NCI-H2171 treated with DMSO at 0.1 percent for 48 hours (cell line): ENCODE measurements at places on chromosomes 16 and 17.

GRCh38 chr17:82789051-82789592, 37.3 kb downstream of the TBCD start:
- DNase-seq = no peak

- DNase-seq = no peak
Measured at GRCh38 chr17:71633391-71633849, 487.4 kb upstream of the SOX9 start.

DNA sequence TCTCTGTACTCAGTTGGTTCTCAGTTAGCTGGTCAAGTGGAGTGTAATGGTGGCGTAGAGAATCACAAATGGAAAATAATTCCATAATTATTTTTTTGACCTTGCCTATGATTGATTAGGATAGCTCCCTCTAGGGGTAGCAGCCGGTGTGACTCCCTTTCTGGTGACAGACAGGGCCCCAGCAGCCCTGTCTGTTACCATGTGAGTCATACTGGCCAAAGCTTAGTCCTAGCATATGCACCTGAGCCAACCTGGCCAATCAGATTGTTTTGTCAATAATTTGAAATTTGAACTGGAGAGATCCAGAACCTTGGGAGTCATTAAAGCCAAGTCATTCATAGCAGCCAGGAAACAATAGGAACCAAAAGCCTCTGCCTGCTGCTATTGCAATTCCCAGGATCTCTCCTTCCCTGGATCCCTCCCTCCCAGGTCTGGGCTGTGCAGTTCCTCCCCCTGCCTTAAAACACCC, 5.6 kb downstream of the PNPO start:
- DNase-seq = peak; percentile 83

GRCh38 chr17:74296548-74296936, 22.5 kb downstream of the DNAI2 start:
- peak; percentile 47 for DNase-seq

- no peak for DNase-seq
Measured at GRCh38 chr17:77916703-77917481, 41.6 kb upstream of the TNRC6C start.

GRCh38 chr16:87701505-87701921, 64.3 kb downstream of the KLHDC4 start:
- DNase-seq = peak; percentile 88

DNA sequence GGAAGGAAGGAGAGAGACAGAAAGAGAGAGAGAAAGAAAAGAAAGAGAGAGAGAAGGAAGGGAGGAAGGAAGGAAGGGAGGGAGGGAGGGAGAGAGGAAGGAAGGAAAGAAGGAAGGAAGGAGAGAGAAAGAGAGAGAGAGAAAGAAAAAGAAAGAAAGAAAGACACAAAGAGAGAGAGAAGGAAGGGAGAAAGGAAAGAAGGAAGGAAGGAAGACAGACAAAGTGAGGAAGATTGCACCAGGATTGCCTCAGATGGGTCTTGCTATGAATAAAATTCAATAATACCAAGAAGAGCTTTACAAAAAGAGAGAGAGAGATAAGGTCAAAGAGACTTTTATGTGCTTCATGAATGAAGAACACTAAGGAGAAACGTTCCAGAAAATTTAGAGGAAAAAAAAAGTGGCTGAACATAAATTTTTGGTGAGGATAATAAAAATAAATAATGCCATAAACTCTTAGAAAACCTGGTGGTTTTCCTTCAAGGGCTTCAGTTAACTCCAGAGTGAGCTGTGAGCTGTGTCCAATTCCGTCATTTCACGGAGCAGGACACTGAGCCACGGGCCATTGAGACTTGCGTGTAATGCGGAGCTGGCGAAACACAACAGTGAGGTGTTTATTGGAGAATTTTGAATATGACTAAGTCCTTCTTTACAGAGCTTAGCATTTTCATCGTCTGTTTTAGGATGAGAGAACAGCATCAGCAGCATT, 72.7 kb upstream of the TNRC6C start:
- DNase-seq = no peak

- no peak for DNase-seq
Measured at GRCh38 chr17:28204751-28205150, 114.2 kb upstream of the TMEM97 start.

DNA sequence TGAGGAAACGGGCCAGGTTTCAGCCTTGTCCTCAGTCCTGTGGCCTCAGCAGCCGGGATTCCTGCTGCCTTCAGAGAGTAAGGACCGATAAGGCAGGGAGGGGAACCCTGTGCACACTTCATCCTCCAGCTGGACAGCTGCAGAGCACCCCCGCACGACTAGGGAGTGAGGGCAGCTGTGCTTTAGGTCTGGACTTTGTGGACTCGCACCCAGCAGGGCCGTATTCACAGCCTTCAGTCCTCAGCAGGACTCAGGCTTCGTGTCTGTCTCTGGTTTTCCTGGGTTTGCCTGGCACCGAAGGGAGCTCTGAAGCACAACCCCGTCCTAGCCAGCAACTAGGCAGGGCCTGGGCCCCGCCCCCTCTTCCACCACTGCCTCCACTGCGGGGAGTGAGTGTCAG, 45.8 kb upstream of the CACNG5 start:
- DNase-seq = no peak

DNA sequence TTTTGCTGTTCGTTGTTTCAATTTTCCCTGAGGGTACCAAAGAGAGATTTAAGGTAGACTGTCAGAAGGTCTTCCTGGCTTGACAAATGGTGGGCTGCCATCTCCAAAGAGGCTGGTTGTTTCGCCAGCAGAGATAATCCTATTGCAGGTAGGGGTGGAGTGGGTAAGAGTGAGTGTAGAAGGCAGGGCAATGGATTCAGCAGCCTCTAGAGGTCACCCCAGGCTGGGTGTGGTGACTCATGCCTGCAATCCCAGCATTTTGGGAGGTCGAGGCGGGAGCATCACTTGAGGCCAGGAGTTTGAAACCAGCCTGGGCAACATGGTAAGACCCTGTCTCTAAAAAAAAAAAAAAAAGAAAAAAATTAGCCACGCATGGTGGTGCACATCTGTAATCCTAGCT, 34.6 kb downstream of the DCAKD start:
- DNase-seq = no peak

DNA sequence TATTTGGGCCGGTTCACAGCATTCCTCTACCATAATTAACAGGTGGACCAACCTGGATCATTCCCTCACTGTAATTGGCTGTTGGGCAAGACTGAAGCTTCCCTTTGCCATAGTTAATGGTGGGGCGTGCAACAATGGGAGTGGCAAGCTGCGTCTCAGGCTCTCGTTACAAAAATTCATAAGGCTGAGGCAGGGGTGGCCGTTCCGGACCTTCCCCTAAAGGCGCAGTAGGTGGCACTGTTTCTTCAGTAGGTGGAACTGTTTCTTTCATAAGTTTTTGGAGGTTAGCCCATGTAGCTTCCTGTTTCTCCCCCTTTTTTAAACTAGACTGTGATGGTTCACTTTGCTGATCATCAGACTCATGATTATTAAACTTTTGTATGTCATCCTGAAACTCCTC, 17.0 kb upstream of the TMC5 start:
- peak; percentile 4 for DNase-seq

DNA sequence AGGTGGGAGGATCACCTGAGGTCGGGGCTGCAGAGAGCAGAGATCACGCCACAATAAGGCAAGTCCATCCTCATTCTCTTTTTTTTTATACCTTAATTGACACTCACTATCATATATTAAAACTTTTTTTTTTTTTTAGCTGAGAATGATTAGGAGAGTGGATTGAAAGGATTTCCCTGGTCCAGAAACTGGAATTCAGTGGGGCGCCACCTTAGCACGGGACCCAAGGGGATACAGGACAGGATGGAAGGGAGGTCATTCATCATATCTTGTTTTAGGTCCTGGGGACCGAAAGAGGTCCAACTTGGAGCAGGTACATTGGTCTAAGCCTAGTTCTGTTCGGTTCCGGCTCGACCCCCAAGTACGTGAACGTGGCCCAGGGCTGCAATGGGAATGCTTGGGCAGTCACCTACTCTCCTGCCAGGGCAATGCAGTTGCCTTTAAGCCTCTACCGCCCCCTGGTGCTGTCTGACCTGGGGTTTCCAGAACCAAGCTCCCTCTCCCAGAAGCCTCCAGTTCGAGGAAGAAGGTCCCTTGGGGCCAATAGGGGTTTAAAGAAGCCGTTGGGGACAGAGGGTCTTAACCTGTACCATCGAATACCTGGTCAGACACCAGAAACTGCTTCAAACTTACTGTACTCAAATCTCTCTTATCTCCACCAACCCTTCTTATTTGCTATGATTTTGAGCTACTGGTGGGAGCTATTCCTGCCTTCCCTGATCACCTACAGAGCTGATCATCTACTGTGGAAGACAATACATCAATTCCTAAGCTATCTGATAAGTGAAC, 19.9 kb upstream of the GPATCH8 start:
- DNase-seq = no peak

DNA sequence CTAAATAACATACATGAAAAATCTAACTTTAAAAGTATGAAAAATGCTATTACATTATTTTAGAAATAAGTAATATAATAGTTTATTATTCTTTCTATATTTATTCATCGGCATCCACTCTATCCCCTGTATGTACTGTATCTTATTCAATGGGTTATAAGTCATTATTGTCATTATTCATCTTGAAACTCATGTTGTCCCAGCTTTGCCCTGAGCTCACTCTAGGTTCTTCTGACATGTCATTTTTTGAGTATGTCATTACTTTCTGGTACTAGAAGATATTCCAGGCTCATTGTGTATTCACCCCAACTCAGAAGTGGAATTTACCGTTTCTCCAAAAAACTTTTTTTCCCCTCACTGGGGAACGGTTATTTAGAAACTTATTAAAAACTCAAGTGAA, 53.0 kb upstream of the MNT start:
- no peak for DNase-seq

DNA sequence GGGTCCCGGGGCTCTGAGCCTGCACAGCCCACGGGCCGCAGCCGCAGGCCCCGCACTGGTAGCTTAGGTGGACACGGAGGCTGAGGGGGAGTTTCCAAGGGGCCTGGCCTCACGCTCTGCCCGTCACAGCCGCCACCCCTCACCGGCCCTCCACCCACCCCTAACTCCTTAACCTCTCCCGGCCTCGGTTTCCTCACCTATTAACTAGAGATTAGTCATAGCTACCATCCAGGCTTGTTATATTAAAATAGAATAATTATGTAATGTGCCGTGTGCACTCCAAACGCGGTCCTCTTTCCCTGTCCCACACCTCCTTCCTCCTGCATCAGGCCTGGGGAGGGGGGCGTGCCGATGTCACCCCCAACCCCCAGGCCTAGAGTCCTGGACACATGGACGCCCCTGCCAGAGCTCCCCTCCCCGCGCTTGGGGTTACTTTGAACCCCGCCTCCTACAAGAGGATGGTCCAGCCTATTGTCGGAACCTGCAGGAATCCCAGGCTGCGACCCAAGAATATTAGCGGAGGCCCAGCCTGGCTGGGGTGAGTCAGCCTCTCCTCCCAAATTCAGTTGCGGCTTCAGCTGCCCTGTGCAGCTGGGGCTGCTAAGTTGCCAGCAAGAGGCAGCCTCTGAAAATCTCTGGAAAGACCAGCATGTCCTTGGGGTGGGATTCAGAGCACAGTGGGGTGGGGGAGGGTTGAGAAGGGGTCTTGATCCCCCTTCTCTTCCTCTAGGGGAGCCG, 17.3 kb downstream of the SOCS3 start:
- no peak for DNase-seq

DNA sequence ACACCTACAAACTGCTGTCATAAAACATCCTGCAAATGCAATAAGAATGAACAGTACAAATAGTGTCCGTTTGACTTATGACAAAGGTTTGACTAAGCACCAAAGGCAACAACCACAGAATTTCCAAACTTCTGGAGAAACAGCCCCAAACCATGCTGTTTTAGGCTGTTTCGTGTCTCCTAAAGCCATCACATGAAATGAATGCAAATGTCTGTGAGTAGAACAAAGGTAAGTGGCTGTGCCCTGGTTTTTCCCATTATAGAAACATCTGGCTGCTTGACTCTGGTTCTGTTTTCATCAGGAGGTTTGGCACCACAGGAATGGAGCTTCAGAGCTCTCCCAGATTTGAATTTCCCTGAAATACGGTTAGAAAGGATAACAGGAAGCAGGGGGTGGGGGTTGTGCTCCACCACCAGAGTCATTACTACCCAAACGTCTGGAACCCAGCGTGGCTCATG, 4.6 kb upstream of the EMP2 start:
- DNase-seq = no peak

- DNase-seq = no peak
Measured at GRCh38 chr16:56807011-56807675, 57.9 kb upstream of the SLC12A3 start.

DNA sequence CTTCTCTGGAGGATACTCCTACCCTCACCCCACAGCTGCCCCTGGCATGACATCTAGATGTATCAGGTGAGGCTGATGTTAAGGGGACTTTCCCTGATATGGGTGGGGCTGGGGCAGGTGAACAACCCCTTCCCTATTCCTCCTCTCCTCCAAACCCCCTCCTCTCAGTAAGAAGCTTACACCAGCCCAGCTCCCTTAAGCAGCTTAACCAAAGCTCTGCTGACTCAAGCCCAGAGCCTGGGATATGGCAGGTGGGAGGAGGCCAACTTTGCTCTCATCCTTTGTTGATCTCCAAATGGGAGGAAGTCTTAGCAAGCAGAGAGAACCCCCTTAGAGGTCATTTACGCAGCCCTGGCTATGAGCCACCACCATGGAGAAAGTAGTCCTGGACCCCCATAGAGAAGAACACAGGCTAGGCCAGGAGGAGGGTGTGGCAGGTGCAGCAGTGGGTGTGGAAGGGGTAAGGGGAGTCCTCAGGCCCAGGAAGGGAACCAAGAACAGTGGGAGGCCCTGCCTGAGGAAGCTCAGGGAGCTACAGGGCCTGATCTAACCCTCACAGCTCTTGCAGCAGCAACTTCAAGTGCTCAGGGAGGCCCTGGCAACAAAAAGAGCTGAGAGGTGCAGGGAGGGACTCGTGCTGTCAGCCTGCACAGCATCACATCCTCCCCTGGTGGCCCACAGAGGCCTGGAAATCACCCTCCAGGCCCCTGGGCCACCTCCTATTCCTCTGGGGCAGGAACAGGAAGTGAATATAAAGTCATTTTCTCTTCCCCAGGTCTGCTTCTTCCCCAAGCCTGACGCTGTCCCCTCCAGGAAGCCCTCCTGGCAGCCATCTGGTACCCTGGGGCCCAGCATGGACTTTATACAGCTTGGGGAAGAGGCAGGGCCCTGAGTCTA, 2.9 kb downstream of the UNC119 start:
- no peak for DNase-seq

- no peak for DNase-seq
Measured at GRCh38 chr16:22782314-22782713, 31.6 kb upstream of the HS3ST2 start.

DNA sequence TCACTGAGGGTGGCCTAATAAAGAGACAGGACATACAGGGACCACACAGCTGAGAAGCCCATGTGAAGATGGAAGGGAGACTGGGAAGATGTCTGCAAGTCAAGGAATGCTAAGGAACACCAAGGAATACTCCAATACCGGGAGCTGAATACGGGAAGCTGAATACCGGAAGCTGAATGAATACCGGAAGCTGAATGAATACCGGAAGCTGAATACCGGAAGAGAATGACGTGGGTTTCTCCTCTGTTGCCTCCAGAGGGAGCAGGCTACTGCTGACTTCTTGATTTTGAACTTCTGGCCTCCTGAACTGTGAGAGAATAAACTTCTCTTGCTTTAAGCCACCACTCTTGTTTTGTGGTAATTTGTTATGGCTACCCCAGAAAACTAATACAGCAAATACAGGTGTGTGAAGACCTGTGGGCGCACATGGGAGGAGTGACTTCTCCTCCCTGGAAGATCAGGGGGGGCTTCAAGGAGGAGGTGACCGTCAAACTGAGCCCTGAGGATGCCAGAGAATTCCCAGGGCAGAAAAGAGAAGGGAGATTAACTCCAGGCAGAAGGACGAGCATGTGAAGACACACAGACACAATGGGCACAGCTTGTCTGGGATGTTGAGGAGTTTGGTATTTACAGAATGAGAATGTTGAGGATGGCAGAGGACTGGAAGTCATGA, 259.9 kb downstream of the IRF8 start:
- DNase-seq = no peak

- DNase-seq = no peak
Measured at GRCh38 chr16:73565263-73565662, 517.3 kb upstream of the ZFHX3 start.
